ENCODE measurements at places on chromosomes 2 and 18. TPM values are rescaled to one million over a fixed set of nuclear protein-coding genes. Genes with fewer than 3 reads are reported as not detected.

RBM44 gene
- 1.4 TPM for total RNA-seq

GRCh38 chr2:234793212-234793785, 158.5 kb upstream of the SH3BP4 start:
- no peak overlapping the region for H3K4me3 ChIP-seq
- H3K27ac ChIP-seq, result no peak overlapping the region
- no peak for DNase-seq
- H3K36me3 ChIP-seq, result no peaks in the 10 kb centered on the region
- H3K27me3 ChIP-seq, result no peaks in the 10 kb centered on the region

- no peak overlapping the region for H3K27ac ChIP-seq
- no peaks in the 10 kb centered on the region for H3K4me1 ChIP-seq
- H3K36me3 ChIP-seq, result no peaks in the 10 kb centered on the region
- no peak overlapping the region for H3K4me3 ChIP-seq
- no peak for DNase-seq
Measured at GRCh38 chr18:24923138-24923537, 428.8 kb downstream of the ZNF521 start.

GRCh38 chr2:63796366-63796765, 45.3 kb upstream of the UGP2 start:
- no peaks in the 10 kb centered on the region for H3K4me1 ChIP-seq
- no peak overlapping the region for H3K27ac ChIP-seq
- no peaks in the 10 kb centered on the region for H3K27me3 ChIP-seq

- H3K4me3 ChIP-seq, result no peak overlapping the region
- H3K27me3 ChIP-seq, result no peaks in the 10 kb centered on the region
- no peak overlapping the region for H3K27ac ChIP-seq
- no peak for DNase-seq
- H3K4me1 ChIP-seq, result no peaks in the 10 kb centered on the region
- no peaks in the 10 kb centered on the region for H3K36me3 ChIP-seq
Measured at GRCh38 chr2:60320724-60321123, 232.7 kb downstream of the BCL11A start.

DNA sequence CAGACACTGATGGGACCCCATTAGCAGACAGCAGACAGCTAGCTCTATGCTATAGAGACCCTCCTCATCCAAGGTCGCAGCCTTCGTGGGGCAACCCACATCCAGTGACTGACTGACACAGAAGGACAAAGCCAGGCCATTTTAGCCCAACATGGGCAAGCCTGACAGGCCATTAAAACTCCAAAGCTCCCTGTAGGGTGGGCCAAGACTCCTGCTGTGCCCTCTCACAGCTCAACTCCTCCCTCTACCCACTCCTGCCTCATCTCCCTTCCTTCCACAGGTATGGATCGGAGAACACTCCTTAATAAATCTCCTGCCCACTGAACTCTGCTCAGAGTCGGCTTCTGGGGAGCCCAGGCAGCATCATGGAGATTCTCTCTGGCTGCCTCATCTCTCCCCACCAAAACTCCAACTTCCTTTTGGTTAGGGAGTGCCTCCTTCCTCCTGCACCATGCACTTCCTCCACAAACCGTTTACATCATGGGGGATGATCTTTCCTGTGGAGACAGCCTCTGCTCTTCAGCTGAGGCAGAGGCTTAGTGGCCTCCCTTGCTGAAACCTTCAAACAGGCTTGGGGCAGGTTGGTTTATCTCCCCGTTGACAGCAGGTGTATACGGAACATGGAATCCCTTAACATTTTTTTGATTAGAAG, 86.5 kb downstream of the ACTR3 start:
- no peaks in the 10 kb centered on the region for H3K27me3 ChIP-seq
- DNase-seq, result no peak
- H3K4me1 ChIP-seq, result no peaks in the 10 kb centered on the region
- no peak overlapping the region for H3K4me3 ChIP-seq
- no peak overlapping the region for H3K27ac ChIP-seq

KIAA2012 gene
- total RNA-seq, result 2.2 TPM

UGT1A3 gene
- not detected for total RNA-seq

GRCh38 chr2:189486237-189486770, 45.0 kb downstream of the WDR75 start:
- no peaks in the 10 kb centered on the region for H3K36me3 ChIP-seq
- no peak overlapping the region for H3K27ac ChIP-seq
- DNase-seq, result no peak

DNA sequence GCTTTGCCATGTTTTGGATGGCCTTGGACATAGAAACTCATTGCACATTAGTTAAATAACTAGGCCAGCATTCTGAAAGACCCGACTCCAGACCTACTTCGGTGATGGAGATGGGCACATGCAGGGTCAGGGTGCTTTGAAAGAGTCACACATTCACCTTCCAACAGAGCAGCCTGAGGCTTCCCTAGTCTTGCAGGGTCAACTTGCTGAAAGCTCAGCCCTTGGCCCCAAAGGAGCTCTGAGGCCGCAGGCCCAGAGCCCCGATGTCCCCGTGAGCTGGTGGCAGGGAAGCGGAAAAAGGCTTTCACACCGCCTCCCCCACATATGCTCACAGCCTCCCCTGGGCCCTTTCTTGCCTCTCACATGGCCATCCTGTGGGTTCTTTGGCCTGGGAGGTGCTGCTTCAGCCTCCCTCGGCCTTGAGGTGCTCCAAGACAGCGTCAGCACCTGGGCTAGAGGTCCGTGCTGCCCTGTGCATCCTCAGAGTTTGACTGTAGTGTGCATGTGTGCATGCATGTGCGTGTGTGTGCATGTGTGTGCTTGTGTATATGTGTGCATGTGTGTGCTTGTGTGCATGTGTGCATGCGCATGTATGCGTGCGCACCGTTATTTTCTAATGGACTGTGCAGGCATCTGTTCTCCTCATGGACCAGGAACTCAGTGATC, 21.6 kb downstream of the LDLRAD4 start:
- no peaks in the 10 kb centered on the region for H3K4me1 ChIP-seq
- H3K27ac ChIP-seq, result no peak overlapping the region
- no peaks in the 10 kb centered on the region for H3K36me3 ChIP-seq
- no peak overlapping the region for H3K4me3 ChIP-seq
- H3K27me3 ChIP-seq, result no peaks in the 10 kb centered on the region
- DNase-seq, result no peak

SLC19A3 gene
- 37.6 TPM for total RNA-seq

DNA sequence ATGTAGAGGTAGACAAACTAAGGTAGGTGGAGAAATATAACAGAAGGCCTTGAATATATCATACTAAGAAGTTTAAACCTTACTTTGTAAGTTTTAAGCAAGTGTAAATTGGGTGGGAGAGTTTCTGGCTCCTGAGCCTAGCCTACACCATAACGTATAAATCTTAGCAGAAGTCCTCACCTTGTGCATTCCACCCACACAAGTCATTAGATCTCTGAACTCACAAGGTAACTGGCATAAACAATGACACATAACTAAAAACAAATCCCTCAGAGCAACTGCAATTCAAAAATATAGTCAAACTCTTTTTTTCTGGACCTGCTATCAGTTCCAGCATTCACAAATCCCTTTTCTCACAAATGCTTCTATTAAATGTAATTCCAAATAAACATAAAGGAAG, 9.4 kb downstream of the REV1 start:
- DNase-seq, result no peak
- no peaks in the 10 kb centered on the region for H3K27me3 ChIP-seq
- no peak overlapping the region for H3K4me3 ChIP-seq
- H3K36me3 ChIP-seq, result no peaks in the 10 kb centered on the region
- H3K4me1 ChIP-seq, result peaks cover 18% of the 10 kb centered on the region
- no peak overlapping the region for H3K27ac ChIP-seq

DNA sequence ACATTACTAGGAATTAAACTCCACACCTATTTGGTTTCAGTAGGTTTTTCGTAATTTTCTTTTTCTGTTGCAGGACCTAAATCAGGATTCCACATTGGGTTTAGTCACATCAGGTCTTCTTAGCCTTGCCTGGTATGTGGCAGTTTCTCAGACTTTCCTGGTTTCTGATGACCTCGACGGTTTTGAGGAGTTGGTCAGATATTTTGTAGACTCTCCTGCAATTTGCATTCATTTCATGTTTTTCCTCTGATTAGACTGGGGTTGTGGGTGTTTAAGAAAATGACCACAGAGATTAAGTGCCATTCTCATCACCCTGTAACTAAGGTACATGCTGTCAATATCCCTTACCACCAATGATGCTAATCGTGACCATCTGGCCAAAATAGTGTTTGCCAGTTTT, 97.3 kb upstream of the ST6GAL2 start:
- no peak for DNase-seq
- no peaks in the 10 kb centered on the region for H3K27me3 ChIP-seq
- H3K36me3 ChIP-seq, result no peaks in the 10 kb centered on the region

GRCh38 chr2:179417436-179417949, 152.9 kb upstream of the SESTD1 start:
- no peak overlapping the region for H3K27ac ChIP-seq
- no peak overlapping the region for H3K4me3 ChIP-seq
- no peaks in the 10 kb centered on the region for H3K36me3 ChIP-seq

DNA sequence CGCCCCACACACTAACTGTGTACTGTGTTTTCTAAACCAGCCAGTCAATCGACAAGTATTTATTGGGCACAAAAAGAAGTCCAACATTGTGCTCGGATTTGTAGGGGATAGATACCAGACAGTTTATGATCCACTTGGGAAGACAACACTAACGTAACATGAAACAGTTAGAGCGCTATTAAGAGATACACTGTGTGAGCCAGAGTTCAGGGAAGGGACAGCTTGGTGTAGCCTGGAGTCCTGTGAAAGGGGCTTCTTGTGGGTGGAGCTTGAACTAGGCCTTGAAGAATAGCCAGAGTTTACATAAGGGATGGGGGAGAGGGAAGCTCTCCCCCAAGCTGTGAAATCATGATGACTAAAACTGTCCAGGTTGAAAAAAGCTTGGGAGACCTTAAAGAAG, 176.4 kb upstream of the TCF4 start:
- H3K27me3 ChIP-seq, result no peaks in the 10 kb centered on the region
- H3K4me1 ChIP-seq, result no peaks in the 10 kb centered on the region
- H3K27ac ChIP-seq, result no peak overlapping the region
- DNase-seq, result no peak

DNA sequence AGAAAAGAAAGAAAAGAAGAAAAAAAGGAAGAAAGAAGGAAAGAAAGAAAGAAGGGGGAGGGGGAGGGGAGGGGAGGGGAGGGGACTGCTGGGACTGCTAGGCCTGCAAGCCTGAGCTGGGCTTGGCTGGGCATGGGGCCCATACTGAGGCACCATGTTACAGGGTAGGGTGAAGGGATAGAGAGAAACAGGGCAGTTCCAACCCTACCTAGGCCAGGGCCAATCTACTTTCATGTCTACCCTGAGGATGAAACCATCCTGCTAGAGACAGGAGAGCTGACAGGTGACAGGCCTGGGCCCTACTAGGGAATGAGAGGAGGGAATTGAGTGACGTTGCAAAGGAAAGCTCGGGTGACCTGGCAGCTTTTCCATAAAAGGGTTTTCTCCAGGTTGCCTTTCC, 41.7 kb downstream of the TEX44 start:
- H3K4me3 ChIP-seq, result no peak overlapping the region
- no peak overlapping the region for H3K27ac ChIP-seq
- no peak for DNase-seq
- no peaks in the 10 kb centered on the region for H3K4me1 ChIP-seq

CD8B2 gene
- total RNA-seq, result not detected

DNA sequence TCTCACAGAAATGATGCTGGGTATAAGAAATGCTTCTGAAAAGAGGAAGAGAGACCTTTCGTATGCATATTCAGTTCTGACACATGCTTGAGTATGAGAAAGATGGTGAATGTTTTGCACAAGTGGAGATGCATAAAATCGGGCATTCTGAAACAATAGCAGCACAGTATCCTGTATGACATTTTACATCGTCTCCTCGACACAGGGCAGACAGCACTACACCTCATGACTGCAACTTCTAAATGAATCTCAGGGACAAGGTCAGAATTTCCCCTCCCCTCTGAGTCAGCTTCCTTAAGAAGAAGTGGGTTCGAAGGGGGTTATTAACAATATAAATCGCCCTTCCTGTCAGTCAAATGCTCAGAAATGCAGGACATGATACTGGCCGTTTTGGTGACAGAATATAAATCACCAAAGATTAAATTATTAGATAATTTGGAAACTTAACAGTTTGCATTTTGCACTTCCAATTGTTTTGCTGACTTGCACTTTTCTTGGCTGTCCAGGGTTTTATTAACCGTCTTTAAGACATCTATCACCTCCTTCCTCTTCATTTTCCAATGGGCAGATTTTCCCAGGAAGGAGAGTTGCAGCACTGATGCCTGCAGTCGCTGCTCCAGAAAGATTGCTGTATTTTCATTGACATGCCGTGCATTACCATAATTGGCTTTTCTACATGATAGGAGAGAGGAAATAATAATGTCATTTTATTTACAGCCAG, 57.2 kb downstream of the TSHZ1 start:
- H3K36me3 ChIP-seq, result no peaks in the 10 kb centered on the region
- H3K4me1 ChIP-seq, result peaks cover 3% of the 10 kb centered on the region

SPEG gene
- 2.3 TPM for total RNA-seq

ANKRD36 gene
- 87.0 TPM for total RNA-seq

DNA sequence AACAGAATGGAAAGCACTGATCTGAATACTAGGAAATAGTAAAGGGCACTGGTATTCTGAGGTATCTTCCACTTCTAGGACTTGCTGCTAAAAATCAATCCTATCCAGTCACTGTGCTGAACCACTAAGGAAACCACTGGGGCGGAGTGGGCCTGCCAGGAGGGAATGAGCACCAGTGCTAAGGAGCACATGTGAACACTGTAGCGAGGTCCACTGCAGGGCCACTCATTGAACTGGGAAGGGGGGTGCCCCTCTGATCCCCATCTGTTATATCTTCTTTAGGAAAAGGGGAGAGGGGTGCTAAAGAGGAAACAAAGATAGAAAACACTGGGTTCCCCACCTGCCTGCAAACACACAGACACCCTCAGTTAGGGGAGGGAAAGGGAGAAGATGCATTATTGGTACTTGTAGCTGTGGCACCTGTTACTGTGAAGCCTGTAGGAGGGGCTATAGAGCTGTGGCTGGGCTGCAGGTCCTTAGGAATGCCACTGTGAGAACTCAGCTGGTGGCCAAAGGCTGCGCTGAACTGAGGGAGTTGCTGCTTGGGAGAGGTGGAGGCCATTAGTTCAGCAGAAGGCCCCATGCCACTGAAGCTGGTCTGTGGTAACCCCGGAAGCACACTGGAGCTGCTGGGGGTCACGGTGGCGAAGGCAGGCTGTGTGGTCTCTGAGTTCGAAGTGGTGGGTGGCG, 81.8 kb downstream of the INO80D start:
- no peak for DNase-seq
- no peaks in the 10 kb centered on the region for H3K27me3 ChIP-seq
- H3K4me3 ChIP-seq, result no peak overlapping the region
- no peaks in the 10 kb centered on the region for H3K4me1 ChIP-seq

DNA sequence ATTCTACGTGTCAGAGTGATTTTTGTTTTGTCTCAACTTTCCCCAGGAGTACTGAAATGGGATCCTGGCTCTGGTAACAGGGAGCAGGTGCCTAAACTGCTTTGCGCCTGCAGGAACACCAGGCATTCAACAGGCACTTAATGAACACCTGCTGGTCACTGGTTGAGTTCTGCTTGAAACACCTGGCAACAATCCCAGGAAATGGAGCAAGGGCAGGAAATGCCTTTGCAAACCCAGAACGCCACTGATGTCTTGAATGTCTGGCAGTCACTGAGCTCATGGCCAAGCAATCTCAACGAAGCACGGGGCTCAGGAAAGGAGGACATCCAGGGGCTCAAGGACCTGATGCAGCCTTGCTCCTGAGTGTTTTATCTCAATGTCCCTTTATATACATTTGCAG, 360.0 kb upstream of the RAB6C start:
- no peaks in the 10 kb centered on the region for H3K4me1 ChIP-seq
- no peak overlapping the region for H3K27ac ChIP-seq
- H3K36me3 ChIP-seq, result no peaks in the 10 kb centered on the region
- no peak overlapping the region for H3K4me3 ChIP-seq
- peak; percentile 26 for DNase-seq
- H3K27me3 ChIP-seq, result no peaks in the 10 kb centered on the region

INHA gene
- 0.24 TPM for total RNA-seq

SERPINB10 gene
- total RNA-seq, result not detected

Measured in upper lobe of left lung (tissue), 6 donors.